NCI-H1105 (cell line): ENCODE measurements at places on chromosomes 12 and 14.

- DNase-seq = no peak
These were observed 117.9 kb upstream of the TMEM233 start for GRCh38 chr12:119475650-119476049.

- no peak for DNase-seq
These were observed 79.4 kb downstream of the SETD3 start for GRCh38 chr14:99401211-99401610.

GRCh38 chr12:48817873-48818830 lies at the start of gene CACNB3:
TSS of gene CACNB3 (plus strand) at chr12:48818496. CDS start at chr12:48818930, 434 bp downstream.
- DNase-seq = peak; percentile 66

DNA sequence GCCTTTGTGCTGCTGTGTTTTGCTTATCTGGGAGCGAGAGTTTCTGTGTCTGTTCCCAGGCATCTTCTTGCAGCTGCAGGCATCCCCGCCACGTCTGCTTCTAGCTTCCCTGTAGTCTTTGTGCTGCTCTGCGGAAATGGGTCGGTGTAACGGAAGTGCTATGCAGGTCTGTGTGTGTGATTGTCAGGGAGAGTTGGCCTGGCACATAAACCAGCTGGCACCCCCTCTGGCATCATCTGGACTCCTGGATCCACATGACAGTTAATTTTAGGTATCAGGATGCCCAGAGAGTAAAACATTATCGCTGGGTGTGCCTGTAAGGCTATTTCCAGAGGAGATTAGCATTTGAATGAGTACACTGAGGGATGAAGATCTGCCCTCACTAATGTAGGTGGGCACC lies 9.4 kb upstream of the OASL start:
- DNase-seq = no peak

- no peak for DNase-seq
These were observed 2.4 kb downstream of the CKB start for GRCh38 chr14:103520269-103520656.

- no peak for DNase-seq
These were observed 6.6 kb downstream of the MYH7 start for GRCh38 chr14:23428686-23429495.

GRCh38 chr12:542395-543113 lies 82.8 kb downstream of the B4GALNT3 start:
- no peak for DNase-seq

GRCh38 chr14:96104469-96105057 lies 65.4 kb downstream of the C14orf132 start:
- DNase-seq = no peak
